ENCODE measurements at places on chromosomes 1 and 21. TPM values are rescaled to one million over a fixed set of nuclear protein-coding genes. Genes with fewer than 3 reads are reported as not detected.

GRCh38 chr21:41895643-41896493, 16.7 kb upstream of the PRDM15 start:
- peak; percentile 59 for DNase-seq

- DNase-seq: no peak
These were observed 245.3 kb downstream of the RERE start for GRCh38 chr1:8572106-8572505.

- DNase-seq: no peak
These were observed 198.8 kb downstream of the FCRL5 start for GRCh38 chr1:157353546-157353945.

WDR64 gene
- total RNA-seq: not detected

DNA sequence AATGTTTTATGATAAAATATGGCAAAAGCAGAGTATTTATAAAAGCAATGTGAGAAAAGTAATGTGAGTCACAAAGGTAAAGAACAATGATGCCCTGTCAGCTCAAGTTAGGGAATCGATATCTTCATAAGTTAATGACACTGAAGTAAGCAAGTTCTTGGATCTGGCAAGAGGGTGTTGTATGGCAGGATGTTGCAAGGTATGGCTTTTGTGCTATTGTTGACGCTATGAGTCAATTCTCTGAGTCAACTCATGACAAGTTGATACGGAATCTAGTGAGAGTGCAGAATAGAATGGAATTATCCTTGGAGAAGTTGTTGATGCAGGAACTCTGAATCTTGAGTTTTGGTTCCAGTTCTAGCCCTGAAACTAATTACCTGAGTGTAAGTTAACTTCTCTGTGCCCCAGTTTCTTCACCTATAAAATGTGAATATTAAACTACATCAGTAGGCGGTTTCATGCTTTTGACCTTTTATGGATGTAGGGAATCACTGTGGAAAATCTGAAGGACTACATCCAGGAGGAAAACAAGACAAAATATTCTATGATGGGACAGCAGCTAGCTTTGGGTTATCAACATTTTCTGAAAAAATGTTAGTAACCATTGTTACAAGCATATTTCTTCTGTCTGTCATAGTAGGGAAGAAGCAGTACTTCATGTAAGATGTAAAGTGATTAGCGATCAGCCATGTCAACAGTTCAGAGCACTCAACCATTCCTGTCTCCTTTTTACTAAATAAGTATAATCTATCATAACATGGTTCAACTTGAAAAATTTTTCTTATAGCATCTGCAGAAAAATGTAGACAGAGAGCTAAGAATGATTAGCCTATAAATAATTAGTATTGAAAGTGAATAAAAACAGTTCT, 96.9 kb downstream of the ATP6V1G3 start:
- DNase-seq: no peak

DNA sequence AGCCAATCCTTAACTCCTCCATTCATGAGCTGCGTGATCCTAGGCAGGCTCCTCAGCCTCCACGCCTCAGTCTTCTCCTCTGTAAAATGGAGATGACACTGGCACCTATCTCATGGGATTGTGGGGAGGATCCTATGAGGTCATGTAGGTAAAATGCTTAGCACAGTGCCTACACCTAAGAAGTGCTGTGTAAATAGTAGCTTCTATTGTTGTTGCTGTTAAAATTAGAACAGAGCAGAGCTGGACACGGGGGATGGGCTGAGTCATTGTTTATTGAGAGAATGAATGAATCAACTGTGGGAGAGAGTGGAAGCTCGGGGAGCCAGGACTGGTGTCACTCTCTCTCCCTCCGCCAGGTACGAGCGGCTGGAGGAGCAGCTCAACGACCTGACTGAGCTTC, 43.0 kb downstream of the TMCC2 start:
- no peak for DNase-seq

TADA1 gene
- total RNA-seq: 8.7 TPM

DNA sequence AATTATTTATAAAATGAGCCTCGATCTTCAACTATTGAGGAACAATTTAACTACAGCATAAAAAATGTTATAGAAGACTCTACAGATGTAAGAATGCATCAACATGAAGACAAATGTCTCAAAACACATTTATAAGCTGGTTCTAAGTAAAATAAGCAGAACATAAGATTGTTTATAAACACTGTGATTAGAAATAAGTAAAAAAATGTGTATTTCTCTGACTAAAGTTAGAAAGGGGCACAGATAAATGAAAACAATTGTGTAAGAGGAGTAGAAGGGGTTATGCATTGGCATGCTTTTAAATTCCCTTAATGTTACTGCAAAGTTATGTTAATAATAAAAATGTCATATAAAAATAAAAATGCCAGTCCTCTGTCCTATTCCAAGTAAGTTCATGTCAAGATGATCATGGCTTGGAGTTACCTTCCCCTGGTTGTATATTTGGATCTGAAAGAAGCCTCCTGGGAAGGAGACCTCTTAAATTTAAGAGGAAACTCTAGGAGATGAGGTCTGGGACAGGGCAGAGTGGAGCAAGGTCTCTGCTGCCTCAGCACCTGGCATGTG, 70.2 kb upstream of the FAM20B start:
- no peak for DNase-seq

FCMR gene
- 3.3 TPM for total RNA-seq

- no peak for DNase-seq
These were observed 1278.3 kb downstream of the AMY1C start for GRCh38 chr1:105027838-105028471.

DNA sequence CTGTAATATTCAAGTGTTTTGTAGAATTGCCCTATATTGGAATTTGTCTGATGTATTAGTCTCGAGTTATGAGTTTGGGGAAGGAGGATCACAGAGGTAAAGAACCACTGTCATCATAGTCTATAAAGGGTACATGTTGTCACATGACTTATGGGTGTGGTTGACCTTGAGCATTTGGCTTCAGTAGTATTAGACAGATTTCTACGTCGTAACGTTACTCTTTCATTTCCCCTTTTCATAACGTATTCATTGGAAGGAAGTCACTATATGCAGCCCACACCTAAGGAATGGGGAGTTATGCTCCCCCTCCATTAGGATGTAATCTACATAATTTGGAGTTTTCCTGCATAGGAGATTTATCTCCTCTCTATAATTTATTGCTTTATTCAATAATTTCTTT, 110.1 kb upstream of the VAV3 start:
- no peak for DNase-seq

DNA sequence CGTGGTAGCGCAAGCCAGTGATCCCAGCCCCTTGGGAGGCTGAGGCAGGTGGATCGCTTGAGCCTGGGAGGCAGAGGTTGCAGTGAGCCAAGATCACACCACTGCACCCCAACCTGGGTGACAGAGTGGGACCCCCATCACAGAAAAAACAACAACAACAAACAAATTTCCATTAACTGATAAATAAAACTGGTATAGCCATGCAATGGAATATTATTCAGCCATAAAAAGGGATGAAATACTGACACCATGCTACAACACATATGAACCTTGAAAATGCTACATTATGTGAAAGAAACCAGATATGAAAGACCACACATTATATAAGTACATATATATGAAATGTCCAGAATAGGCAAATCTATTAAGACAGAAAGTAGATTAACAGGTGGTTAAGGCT, 12.0 kb downstream of the CLCC1 start:
- no peak for DNase-seq

MROH7 gene
- total RNA-seq: 2.5 TPM

GRCh38 chr1:1373815-1374588, 1.0 kb downstream of the AURKAIP1 start:
- peak; percentile 80 for DNase-seq

ACTN2 gene
- 3.7 TPM for total RNA-seq

- no peak for DNase-seq
These were observed 211.6 kb downstream of the LMX1A start for GRCh38 chr1:165144757-165145397.

TRIM67 gene
- not detected for total RNA-seq

ASAP3 gene
- 51.4 TPM for total RNA-seq

F13B gene
- not detected for total RNA-seq

- DNase-seq: no peak
These were observed 217.6 kb downstream of the TRABD2B start for GRCh38 chr1:47779613-47780012.

- peak; percentile 50 for DNase-seq
These were observed 2.9 kb downstream of the ADORA1 start for GRCh38 chr1:203130358-203130985.

GRCh38 chr21:35510294-35510693, 461.2 kb upstream of the RUNX1 start:
- DNase-seq: no peak

GRCh38 chr1:78254517-78254916, 208.8 kb downstream of the GIPC2 start:
- DNase-seq: no peak

- DNase-seq: no peak
These were observed 11.4 kb downstream of the DOCK7 start for GRCh38 chr1:62676611-62677356.

GRCh38 chr1:117240547-117240946, 29.8 kb upstream of the VTCN1 start:
- DNase-seq: no peak
